ENCODE measurements at places on chromosomes 7 and 10.

DNA sequence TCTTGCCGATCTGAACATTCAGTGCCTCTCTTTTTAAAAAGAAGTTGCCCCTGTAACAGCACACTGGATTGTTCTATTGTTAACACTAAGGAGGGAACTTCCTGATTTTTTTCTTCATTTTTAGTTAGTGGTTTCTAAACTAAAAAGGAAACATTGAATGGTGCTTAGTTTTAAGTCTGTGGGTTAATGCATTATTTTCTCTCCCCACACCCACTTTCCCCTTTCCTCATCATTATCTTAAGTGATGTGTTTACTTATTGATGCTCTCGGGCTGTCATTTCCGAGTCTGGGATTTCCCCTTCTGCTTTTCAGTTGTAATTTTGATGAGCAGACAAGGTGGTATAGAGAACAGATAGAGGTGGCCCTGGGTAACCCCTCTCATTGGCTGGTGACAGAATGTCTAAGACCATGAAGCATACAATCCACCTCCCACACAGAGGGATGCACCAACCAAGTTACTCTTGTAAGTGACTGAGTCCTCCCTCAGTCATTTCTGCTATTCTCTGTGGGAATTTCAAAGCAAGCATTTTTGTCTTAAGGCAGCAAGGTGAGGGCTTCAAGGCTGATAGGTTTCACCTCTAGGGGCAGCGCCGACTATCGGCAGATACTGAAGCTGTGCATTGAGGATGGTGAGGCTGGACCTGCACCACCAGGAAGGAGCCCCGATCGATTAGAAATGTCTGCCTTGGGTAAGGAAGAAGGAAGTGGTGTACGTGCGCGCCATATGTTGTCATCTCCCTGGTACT, 49.5 kb downstream of the CHN2 start:
- DNase-seq: no peak

GRCh38 chr10:102422545-102423129, 2.0 kb downstream of the FBXL15 start:
- DNase-seq: peak; percentile 67

- DNase-seq: no peak
Measured at GRCh38 chr7:1938788-1939433, 268.8 kb downstream of the ELFN1 start.

GRCh38 chr10:102777711-102778453, 34.1 kb downstream of the WBP1L start:
- no peak for DNase-seq

DNA sequence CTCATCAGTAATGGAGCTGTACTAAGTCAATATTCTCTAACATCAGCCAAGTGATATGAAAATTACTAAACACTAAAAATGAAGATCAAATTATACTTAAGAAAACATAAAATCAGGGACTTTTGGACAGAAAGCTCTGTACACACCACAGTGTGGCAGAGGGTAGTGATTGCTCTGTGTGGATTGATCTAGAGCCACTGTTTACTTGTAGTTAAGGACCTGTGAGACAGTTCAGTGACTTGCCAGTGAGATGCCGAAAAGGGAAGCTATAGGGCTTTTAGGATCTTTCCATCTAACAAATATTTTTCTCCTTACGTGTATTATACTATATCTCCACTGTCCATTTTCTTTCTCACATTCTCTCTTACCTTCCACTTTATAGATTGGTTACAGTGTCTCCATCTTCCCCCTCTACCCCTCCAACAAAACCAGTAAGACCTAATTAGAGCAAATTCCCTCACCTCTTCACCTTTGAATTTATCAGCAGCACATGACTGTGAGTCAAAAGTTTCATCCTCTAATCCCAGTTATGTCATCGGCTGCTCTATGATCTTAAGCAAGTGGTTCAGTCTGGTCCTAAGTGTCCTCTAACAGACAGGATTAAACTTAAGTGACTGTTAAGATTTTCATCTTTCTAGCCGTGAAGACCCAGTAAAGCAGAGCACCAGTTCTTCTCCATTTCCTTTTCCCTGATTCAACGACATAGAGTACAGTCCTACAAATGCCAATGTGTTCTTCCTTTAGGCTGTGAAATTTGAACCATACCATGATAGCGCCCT, 6.9 kb downstream of the PIK3CG start:
- no peak for DNase-seq

- DNase-seq: peak; percentile 87
Measured at GRCh38 chr7:8217200-8218068, 44.5 kb downstream of the ICA1 start.

DNA sequence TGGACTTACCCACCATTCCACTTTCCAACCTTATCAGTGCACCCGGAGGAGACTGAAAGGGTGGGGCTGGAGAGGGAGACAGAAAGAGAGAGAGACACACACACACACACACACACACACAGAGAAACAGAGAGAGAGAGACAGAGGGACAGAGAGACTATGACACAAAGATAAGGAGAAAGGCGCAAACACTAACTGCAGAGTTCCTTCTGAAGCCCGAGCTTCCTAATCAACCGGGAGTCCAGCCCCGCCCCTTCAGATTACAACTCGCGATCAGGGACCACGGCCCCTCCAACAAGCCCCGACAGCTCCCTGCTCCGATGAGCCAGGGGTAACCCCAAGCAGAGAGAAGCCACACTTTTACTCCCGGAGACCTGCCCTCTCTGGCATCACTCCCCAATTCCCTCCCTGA, 499 bp downstream of the GAL3ST4 start:
- peak; percentile 25 for DNase-seq

DNA sequence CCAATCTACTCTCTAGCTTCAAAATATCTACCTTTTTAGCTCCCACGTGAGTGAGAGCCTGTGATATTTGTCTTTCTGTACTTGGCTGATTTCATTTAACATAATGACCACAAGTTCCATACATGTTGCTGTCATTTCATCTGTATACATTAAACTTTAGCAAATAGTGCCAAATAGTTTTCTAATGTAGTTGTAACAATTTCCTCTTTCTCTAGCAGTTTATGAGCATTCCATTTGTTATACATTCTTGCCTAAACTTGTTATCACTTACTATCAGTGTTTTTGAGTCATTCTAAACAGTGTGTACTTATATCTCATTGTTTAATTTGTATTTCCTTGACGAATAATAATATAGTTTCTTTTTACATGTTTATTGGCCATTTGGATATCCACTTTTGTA, 77.2 kb downstream of the NEUROD6 start:
- DNase-seq: no peak

GRCh38 chr10:131802156-131802915, 98.5 kb upstream of the PPP2R2D start:
- no peak for DNase-seq

GRCh38 chr10:15037691-15038090, 6.1 kb upstream of the OLAH start:
- no peak for DNase-seq

DNA sequence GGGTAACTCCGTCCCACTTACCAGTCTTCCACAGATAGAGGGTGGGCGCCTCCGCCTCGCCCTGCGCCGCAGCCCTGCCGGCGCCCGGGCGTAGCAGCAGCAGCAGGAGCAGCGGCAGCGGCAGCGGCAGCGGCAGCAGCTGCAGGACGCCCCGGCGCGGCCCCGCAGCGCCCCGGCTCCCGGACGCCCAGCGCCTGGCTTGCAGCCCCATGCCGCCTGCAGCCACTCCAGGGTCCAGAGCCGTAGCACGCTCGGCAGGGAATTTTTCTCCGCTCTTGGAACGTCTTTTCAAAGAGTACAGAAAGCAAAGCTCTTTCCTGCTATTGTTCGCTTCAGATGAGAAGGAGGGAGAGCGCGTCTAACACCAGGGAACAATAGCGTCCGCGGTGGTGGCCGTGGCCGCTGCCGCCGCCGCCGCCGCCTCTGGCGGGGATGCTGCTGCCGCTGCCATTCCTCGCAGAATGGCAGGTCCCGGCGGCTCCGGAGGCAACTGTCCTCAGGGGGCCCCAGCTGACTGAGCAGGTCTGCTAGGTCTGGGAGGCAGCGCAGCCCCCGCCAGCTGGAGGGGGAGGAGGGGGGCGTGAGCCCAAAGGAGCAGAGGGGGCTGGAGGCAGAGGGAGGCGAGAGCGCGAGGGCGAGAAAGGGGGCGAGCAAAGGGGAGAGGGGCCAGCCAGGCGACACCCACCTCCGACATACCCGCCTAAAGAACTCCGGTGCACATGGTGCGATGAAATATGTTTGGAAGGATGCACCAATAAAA, at the start of gene THSD7A:
Gene THSD7A (minus strand): TSS at position 463 of the 760 bp plus-strand sequence. CDS start 252 bp downstream, at position 211.
- peak; percentile 22 for DNase-seq

DNA sequence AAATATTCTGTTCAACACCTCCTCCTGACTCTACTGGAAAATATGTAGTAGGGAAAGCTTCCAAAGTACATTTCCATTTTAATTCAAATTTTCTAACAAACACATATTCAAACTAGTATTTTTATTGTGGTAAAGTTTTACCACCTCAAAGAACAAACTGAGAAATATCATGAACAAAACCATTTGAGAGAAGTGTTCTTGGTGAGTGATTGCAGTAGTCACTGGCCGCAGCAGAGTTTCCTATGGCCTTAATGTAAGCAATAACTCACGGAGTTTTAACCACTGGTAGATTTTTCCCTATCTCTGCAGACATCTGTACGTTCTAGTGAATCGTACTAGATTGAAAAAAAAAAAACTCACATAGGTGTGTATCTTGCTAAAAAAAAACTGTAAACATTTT, 487.0 kb upstream of the FZD8 start:
- DNase-seq: no peak

DNA sequence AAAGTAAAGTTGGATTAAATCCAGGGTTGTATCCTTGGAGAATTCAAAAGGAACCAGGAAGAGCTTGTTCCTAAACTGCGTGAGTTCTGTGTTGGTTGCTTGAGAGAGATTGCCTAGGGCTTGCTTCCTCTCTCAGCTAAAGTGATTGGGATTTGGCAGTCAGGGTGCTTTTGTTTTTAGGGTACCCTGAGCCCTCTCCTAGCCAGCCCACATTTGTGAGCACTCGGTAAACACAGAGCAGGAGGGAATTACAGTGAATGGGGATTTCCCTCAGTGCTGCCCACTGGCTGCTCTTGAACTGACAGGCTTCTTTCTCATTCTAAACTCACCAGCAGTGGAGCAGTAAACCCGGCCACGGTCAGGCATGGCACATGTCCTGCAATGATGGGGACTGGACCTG, 146.9 kb downstream of the TPST1 start:
- DNase-seq: no peak

- no peak for DNase-seq
Measured at GRCh38 chr10:111297351-111297848, 220.6 kb downstream of the ADRA2A start.

DNA sequence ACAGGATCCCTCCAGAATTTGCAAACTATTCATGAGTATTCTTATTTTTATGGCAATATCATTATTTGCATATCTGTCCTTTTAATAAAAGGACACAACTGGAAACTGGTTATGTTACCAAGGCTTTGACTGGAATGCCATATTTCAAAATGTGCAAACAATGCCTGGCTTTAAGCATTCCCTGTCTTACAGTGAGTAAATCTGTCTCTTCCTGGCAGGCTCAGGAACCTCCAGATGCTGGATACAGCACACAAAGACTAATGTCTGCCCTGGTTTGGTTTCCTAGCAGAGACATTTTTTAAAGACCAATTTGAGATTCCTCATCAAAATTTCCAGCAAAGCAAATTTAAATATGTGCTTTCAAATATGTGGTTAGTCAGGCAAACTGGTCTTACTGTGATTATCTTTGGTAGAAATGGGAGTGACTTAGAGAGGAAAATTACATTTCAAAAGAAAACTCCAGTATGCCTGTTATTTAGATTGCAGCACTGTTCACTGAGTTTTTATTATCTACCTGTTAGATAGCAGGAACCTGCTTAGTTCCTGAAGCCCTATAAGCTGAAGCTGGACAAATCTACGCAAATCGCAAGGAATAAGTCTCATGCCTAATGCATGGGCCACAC, 31.3 kb downstream of the RNF216 start:
- peak; percentile 47 for DNase-seq

GRCh38 chr10:62426600-62426999, 52.4 kb downstream of the ZNF365 start:
- DNase-seq: no peak

- no peak for DNase-seq
Measured at GRCh38 chr10:12814166-12814565, 187.3 kb downstream of the CCDC3 start.

DNA sequence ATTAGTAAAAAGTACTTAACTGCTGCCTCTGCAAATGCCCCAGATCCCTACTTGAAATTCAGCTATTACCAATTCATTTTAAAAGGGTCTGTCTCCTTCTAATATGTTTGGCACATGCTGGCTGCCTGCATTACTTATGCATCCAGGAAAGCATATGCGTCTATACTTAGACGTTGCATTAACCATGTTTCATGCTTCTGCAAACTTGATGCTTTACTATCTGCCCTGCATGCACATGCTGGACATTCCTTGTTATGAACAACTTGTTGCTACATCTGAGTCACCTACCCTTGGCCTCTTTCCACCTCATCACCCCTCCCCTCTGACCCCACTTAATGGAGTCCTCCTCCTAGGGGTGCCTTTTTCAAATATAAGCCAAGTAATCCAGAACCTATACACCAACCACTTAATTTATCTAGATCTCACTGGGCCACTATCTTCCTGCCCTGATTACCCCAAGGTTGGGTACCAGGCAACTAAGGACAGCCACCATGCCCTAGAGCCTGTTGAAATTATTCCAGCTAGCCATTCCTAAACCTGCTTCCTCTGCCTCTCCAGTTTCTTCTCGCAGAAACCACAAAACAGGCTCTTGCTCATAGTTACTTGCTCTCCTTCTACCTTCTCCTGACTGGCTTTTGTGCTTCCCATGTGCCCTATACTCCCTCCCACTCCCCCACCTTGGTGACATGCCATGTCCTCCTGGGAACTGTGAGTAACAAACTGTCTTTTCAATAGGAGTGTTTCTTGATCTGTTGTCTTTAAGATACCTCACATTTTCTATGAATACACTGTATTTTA, 1187.9 kb downstream of the REEP3 start:
- no peak for DNase-seq

DNA sequence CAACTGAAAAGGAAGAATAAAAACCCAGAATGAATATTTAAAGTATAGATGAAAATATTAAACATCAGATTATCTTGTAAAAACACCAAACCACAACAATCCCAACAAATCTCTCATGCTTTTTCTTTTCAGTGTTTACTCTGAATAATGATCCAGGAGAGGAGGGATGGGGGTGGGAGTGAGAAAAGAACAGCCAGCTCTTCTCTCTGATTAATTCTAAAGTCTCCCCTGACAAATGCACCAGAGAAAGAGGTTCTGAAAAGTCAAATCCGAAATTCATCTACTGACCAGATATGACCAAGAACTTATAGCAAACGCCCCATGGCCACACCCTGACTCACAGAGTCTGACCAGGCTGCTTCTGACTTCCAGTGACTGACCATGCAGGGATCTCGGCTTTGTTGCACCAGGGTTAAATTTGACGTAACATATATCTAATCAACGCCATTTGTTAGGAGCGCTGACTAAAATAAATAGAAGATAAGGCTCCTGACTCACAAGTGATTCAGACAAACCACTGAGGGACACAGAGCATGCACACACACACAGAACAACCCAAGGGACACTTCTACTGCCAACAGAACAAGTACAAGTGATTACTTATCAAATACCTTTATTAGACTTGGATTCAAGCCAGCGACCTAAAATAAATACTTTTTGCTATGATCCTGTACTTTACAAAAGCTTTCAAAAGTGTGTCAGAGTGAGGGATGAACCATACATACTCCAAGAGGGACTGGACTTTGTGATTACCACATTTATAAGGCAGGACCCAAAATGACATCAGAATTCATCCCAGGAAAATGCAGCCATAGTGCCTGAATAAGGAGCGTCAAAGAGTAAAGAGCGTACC, 9.3 kb upstream of the SPOCK2 start:
- DNase-seq: peak; percentile 100

- DNase-seq: no peak
Measured at GRCh38 chr7:87426160-87426559, 49.3 kb downstream of the ABCB4 start.
